GM04503 (cell line): ENCODE measurements at places on chromosomes 2 and 18.

GRCh38 chr2:81703831-81704230 lies 1399.3 kb upstream of the LRRTM1 start:
- no peak for DNase-seq

DNA sequence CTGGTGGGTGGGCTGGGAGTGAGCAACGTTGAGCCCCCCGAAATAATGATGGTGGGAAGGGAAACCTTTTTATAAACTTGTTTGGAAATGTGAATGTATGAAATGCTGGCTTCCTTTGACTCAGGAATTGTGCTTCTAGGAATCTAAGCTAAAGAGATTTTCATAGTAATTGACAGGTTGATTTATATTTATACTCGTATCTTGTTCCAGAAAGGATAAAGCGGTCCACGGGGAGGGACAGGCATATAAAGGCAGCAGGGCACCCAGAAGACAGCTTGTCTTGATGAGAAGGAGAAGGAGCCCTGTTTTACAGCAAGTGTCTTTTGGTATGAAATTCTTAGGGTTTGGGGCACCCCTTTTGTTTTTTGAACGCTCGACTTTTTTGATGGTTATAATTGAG lies 157.8 kb downstream of the AGAP1 start:
- DNase-seq, result no peak

GRCh38 chr18:28095631-28096030 lies 81.3 kb downstream of the CDH2 start:
- DNase-seq, result no peak

- no peak for DNase-seq
Observed at GRCh38 chr2:64203131-64203857, 59.1 kb upstream of the PELI1 start.

GRCh38 chr2:202870431-202871299 lies 901 bp downstream of the ICA1L start:
- DNase-seq, result peak; percentile 14

GRCh38 chr2:222623756-222624309 lies 32.1 kb downstream of the FARSB start:
- no peak for DNase-seq

GRCh38 chr2:236848501-236848900 lies 237.2 kb upstream of the COPS8 start:
- no peak for DNase-seq

DNA sequence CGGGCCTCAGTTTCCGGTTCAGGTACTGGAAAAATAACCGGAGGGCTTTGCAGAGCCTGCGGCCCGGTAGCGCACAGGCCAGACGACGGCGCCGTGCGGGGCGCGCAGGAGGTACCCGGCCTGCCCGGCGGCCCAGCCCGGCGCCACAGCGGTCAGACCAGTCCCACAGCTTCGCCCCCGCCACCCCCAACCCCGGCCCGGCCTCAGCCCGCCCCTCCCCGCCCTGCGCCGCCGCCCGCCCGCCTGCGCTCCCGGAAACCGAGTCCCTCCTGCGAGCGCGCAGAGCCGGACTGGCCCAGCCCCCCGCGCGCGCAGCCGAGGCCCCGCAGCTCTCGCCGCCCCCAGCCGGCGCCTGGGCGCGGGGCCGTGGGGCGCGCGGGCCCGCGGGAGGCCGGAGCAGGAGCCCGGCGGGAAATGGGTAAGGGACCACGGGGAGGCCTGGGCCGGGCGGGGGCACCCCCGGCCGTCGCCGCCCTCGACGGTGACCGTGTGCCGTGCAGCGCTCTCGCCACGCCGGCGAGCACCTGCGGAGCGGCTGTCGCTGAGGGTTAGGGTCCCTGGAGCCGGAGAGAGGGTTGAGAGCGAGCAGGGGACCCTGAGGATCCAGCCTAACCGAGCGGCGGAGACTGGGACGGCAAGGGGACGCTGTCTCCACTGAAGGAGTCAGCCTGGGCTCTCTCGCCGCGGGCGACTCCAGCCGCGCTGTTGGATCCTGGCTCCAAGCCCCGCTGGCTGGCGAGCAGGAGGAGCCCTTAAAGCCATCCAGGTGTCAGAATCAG lies 16.5 kb upstream of the PSD4 start:
- no peak for DNase-seq

GRCh38 chr2:240741091-240741490 lies 49.4 kb downstream of the AQP12A start:
- no peak for DNase-seq

DNA sequence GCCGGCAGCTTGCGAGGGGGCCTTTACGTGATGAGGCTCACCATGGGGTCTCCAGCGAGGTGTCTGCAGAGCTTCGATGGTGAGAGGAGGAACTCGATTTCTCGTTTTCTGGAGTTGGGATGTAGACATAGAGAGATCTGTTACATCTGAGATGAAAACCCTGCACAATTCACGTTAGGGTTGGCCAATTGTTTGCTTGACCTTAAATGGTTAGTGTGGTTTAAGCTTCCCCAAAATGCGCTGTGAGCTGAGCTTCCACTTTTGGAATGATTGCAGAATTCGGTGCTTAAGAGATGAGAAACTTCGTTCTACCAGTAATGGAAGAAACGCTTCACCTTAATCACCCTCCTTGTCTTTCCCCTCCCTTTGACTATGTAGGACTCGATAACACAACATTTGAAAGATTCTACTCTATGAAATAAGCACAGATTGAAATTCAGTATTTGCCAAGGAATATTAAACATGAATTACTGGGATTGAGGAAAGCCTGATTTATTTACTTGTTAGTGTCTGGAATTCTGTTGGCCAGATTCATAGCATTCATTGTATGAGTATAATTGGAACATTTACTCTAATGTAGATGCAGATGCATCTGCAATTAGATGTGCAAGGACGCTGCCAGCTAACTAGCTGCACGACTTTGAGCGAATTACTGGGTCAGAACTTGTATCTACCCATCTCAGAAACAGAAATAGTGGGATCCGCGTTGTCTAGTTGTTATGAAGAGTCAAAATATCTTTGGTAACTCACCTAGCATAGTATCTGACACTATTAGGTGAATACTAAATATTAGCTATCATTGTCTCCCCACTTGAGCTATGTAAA lies 1.6 kb upstream of the KLF7 start:
- no peak for DNase-seq

DNA sequence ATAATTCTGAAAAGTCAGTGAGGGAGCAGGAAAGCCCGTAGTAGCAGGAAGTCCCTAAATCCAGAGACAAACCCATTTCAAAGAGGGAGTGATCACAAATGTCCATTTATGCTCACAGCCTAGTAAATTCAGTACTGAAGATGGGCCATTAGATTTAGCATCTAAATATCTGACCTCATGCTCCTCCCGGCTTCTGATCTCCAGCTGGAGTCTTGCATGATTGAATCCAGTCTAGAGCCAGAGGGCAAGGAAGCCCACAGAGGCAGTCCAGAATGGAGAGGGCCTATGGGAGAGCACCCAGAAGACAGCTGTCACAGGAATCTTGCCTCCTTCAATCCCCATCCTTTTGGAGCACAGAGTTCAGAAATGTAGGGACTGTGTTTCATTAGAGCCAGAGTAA lies 16.0 kb upstream of the ST8SIA3 start:
- no peak for DNase-seq
